ENCODE measurements at places on chromosomes 2 and 18.
A peak's percentile ranks its signal among the peaks of the same experiment; 100 is the strongest.

- no peak for DNase-seq
These were observed 62.0 kb upstream of the POMC start for GRCh38 chr2:25230198-25230947.

DNA sequence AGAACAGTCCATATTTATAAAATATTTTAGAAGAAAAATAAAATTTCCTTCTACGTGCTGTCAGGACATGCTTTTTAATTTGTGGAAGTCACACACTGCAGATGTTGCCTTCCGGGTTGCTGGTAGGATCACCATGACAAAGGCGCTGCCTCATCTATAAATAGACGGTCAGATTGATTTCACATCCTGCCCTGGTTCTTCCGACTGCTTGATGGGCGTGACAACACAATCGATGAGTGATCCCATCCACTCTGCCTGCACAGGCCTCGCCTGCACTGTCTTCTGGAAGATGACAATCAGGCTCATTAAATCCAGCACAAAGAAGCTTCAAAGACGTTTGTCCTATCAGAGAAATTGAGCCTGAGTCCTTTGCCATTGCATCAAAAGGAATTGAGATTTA, 318.9 kb upstream of the TRIB2 start:
- DNase-seq, result peak; percentile 57

DNA sequence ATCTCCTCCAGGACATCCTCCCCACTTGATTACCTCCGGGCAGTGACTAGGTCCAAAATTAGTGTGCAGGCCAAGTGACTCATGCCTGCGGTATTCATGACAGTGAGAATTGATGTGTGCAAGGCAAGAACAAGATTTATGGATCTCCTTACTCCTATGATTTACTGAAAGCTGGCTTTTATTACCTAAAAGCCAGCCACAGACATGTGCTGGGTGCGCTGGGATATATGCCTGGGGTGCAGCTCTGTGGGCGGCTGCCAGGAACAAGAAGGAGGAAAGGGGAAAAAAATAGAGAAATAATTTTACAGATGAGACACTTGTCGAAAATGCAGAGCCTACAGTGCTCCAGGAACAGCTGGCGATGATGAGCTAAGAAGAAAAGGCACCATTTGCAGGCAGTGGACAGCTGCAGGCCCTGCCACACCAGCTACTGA, 359.3 kb downstream of the CMPK2 start:
- DNase-seq, result peak; percentile 19

GRCh38 chr2:7658486-7658885, 741.3 kb downstream of the RNF144A start:
- DNase-seq, result no peak

- no peak for DNase-seq
These were observed 62.1 kb upstream of the DYNAP start for GRCh38 chr18:54528942-54529376.

- DNase-seq, result peak; percentile 85
These were observed 134.3 kb downstream of the THADA start for GRCh38 chr2:43461453-43462073.

GRCh38 chr18:37980556-37980955, 415.0 kb upstream of the CELF4 start:
- no peak for DNase-seq

DNA sequence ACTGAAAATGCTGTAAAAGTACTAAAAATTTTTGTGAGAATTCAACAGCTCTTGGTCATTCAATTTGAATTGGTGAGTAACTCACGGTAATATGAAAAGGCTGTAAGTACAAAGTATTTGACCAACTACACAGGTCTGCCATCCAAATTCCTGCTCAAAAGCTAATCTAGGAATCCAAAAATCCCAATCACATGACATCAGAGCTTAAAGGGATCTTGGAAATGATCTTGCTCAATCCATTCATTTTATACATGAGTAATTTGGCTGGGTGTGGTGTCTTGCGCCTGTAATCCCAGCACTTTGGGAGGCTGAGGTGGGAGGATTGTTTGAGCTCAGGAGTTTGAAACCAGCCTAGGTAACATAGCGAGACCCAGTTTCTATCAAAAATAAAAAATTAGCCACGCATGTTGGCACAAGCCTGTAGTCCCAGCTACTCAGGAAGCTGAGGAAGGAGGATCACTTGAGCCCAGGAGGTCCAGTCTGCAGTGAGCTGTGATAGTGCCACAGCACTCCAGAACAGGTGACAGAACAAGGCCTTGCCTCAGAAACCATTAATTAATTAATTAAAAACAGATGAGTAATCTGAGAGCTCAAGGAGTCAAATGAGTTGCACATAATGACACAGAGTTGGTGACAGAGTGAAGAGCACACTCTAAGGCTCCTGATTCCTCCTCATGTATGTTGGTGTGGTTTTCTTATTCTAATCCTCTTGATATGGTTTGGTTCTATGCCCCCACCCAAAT, 19.8 kb downstream of the SPIRE1 start:
- DNase-seq, result no peak

DNA sequence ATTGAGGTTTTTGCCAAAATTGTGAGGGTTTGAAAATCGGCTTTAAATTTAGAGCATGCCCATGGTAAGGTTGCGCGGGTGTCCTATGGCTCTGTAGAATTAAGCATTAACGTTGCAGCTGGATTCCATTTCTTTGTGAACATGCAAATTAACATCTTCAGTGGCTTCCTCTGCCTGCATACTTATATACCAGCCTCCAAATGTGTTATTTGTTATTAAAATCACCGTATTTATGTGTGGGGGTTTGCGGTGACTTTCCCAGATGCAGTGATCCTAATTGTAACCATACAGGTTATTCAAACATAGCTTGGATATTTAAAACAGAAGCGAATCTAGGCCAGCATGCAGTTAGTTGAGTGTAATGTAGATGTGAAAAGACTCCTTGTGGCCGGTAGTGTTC, 80.2 kb downstream of the TGOLN2 start:
- DNase-seq, result no peak

DNA sequence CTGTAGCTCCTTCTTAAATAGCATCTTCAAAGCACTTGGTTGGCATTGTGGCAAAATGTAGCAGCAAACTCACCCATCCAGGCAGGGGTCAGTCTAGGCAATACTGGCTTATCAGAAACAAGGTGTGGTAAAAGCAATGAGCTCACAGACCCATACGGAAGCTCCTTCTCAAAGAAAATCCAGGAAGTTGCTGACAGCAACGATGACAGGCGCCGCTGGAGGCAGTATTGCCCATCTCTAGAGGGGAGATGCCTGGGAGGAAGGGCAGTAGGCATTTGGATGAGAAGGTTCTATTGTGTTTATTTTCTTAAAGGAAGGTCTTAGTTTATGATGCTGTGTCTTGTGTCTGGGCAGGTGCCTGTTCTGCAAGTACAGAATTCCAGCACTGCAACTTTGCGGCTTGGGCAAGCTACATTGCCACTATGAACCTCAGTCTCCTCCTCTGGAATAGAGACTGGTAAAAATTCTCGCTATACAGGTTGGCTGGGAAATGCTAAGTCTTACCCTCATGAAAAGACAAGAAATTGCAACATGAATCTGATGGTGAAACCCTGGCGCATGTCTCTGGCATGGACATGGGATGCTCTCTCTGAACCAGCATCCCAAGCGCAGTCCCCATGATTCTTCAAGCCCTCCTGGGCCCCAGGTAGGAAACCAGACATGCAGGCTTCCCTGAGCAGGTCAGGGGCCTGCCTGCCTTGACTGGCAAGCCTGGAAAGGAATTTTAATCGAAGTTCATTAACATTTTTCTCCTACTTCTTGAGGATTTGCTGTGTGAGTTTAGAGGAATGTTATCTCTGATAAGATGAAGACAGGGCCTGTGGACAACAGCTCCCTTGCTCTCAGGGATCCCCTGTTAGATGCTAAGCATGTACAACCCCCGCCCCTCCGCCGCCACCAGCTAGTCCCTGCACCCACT, 156.0 kb downstream of the TFCP2L1 start:
- DNase-seq, result peak; percentile 31

- no peak for DNase-seq
These were observed 27.1 kb downstream of the COL5A2 start for GRCh38 chr2:189152483-189152882.

DNA sequence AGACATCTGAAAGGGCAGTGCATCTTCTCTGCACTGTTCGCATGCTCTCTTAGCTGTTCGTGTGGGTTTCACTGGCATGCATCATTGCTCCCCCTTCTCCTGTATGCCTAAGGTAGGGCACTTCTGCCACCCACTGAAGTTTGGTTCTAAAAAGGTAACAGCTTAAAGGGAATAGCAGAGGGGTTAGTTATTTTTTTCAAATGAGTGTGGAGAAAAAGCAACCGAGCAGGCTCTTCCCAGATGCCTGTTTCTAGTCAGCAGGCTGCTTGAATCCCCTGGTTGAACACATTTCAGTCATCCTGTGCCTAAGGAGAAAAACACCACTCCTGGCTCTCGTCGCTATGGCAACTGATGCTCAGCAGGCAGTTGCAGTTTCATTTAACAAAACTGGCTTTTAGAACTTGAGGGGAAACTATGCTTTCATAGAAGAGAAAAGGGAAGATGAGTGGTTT, 69.8 kb upstream of the GALNT3 start:
- peak; percentile 52 for DNase-seq

GRCh38 chr2:212181646-212182045, 357.0 kb downstream of the ERBB4 start:
- DNase-seq, result no peak

DNA sequence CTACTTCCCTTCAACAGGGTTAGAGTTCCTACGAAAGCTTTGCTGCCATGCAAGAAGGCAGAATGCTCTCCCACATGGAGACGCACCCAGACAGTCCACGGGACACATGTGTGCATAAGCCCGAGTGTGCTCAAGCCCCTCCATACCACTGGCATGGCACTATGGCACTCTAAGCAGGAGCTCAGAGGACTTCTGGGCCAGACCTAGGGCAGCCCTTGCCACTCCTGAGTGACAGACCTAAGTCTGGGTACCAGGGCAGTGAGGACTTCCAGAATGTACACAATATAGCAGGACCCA, 11.4 kb upstream of the ARID5A start:
- DNase-seq, result no peak

- DNase-seq, result peak; percentile 3
These were observed 199.2 kb downstream of the ICOS start for GRCh38 chr2:204135752-204136151.

DNA sequence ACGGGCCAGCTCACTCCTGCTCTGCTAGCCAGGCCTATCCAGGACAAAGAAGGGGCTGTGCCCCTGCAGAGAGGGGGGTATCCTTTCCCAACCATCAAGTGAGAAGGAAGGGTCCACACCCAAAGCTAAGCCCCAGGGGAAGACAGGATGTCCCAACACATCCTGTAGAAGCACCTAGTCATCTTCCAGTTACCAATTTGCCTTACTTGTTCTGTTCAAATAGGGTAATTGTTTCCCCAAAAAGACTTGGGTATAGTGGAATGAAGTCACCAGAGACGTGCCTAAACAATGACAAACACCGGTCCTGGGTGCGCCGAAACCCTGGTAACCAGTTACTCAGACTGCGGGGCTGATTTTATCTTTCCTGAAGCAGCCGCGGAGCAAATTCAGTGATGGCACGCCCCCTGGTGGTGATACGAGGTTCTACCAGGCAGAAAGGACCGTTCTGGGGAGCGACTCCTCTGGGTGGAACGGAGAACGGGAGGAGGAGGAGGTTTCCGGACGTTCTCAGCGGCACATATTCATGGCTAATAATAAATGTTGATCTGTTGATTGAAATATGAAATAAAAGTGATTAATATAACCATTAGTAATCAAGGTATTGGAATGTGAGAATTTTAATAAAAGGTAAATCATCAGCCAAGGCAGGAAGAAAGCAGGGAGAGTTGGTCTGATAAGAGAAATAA, 109.3 kb upstream of the STON1 start:
- DNase-seq, result peak; percentile 88

DNA sequence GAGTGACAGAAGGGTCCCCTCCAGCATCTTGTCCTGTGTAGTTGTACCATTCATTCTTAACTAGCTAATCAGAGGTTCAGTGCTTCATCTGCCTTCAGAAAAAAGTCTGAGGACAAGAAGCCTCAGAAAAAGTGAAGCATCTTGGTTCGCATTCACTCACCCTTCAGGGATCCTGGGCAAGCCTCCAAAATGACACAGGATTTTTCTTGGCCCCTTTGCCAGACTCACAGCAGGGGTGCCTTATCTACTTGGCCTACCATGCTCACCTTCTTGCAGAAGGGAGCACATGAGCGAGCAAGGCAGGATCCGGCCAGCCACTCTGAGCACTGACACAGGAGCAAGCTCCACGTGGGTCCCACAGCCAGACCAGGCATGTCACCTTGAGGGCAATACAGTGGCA, 43.1 kb upstream of the XDH start:
- no peak for DNase-seq

DNA sequence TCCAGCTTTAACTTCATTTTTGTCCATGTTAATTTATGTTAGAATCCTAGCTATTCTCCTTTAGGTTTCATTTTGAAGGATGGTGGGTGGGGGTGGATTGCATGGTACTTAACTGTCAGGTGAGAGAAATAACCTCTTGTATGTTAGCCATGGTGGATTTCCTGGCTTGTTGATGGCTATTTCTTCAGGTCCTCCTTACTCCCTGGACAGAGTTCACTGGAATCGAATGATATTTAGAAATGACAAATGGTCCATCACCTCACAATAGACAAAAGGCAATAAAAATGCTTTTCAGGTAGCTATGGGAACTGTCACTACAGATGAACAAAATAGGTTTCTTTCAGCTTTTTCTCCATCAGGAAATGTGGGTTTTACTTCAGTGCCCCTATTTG, 91.7 kb downstream of the EML6 start:
- DNase-seq, result no peak

- no peak for DNase-seq
These were observed 949.8 kb upstream of the LRATD1 start for GRCh38 chr2:13682540-13683272.

- no peak for DNase-seq
These were observed 5.7 kb downstream of the C2orf80 start for GRCh38 chr2:208183972-208184705.

DNA sequence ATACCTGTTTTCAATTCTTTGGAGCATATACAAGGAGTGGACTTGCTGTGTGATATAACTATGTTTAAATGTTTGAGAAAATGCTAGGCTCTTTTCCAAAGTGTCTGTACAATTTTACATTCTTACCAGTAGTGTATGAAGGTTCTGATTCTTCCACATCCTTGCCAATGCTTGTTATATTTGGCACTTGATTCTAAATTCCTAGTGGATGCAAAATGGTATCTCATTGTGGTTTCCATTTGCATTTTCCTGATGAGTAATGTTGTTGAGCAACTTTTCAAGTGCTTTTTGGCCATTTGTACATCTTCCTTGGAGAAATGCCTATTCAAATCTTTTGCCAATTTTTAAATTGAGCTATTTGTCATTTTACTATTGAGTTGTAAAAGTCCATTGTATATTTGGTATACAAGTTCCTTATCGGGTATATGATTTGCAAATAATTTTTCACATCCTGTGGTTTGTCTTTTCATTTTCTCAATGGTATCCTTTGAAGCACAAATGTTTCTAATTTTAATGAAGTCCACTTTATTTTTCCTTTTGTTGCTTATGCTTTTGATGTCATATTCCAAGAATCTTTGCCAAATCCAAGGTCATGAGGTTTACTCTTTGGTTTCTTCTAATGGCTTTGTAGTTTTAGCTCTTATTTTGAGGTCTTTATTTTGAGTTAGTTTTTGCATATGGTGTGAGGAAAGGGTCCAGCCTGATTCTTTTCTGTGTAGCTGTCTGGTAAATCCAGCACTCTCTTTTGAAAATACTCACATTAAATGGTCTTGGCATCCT, 33.2 kb upstream of the CWC22 start:
- no peak for DNase-seq

- DNase-seq, result no peak
These were observed 19.1 kb downstream of the TRAK2 start for GRCh38 chr2:201432038-201432620.

- no peak for DNase-seq
These were observed 27.8 kb downstream of the DNMT3A start for GRCh38 chr2:25313711-25314513.

- peak; percentile 67 for DNase-seq
These were observed 570.1 kb downstream of the PLCL1 start for GRCh38 chr2:198374375-198375082.

- no peak for DNase-seq
These were observed 313.5 kb upstream of the SLC39A10 start for GRCh38 chr2:195343540-195343939.
